Glomerular endothelial cell (primary cell): ENCODE measurements at places on chromosomes 5 and 9. TPM values are rescaled to one million over a fixed set of nuclear protein-coding genes. Genes with fewer than 3 reads are reported as not detected.

DNA sequence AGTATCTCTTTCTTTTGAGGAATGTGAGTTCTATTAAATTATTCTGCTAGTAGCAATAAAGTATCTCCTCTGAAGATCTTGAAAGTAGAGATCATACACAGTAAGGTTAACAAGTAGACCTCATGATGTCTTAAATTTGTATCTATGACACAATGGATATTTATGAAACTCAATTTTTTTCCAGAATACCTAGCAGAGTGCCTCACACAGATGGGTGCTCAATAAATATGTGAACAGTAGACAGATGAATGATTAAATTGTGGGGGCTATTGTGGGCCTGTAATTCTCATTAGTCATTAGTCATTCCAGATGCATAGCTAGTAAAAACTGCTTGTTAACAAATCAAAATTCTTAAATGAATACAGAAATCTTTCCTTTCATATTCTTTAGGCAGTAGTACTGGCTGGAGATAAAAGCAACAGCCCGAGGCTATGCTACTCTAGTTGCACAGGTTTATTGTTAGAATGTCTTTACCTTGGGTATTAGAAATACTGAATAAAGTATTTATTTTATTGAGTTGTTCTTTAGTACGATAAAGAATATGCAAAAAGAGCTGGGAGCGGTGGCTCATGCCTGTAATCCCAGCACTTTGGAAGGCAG lies 22.0 kb downstream of the CHD1 start:
- no peak for DNase-seq

DNA sequence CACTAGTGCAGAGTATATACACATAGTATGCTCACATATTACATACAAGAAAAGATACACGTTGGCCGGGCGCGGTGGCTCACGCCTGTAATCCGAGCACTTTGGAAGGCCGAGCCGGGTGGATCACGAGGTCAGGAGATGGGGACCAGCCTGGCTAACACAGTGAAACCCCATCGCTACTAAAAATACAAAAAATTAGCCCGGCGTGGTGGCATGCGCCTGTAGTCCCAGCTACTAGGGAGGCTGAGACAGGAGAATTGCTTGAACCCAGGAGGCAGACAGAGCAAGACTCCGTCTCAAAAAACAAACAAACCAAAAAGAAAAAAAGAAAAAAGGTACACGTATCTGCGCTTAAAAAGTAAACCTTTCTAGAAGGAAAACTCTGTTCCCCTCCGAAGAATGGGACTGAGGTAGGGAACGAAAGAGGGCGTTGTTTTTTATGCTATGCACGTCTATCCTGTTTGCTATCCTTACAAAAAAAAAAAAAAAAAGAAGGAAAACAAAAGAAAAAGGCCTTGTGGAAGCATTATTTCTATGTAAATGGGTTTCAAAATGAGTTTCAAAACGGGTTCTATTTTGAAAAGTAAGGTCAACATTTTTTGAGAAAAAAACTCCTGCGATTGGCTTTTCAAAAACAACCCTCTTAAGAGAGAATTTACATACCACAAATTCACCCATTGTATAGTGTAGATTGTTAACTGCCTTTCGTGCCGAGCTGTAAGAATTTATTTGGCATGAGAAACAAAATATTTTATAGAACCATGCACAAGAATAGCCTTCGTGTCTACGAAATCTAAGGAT lies 1.2 kb downstream of the AK3 start:
- peak; percentile 20 for DNase-seq

DNA sequence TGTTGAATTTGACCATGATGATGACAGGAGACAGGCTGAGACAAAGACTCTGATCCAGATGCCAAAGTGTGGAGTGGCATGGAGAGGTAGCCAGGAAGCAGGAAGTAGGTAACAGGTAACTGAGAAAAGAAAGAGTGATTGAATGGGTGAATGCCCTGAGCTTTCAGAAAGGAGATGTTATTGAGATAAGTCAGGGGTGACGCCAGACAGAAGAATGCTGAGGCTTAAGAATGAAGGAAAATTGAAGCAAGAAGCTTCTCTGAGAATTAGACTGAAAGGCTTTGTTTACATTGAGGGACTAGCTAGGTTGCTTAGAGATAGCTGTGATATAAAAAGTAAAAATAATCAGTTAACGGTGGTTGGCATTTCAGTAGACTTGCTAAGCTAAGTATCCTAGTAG lies 165.7 kb downstream of the PSAT1 start:
- DNase-seq, result no peak

GRCh38 chr9:125755340-125755739 lies 8.2 kb downstream of the PBX3 start:
- DNase-seq, result no peak

DNA sequence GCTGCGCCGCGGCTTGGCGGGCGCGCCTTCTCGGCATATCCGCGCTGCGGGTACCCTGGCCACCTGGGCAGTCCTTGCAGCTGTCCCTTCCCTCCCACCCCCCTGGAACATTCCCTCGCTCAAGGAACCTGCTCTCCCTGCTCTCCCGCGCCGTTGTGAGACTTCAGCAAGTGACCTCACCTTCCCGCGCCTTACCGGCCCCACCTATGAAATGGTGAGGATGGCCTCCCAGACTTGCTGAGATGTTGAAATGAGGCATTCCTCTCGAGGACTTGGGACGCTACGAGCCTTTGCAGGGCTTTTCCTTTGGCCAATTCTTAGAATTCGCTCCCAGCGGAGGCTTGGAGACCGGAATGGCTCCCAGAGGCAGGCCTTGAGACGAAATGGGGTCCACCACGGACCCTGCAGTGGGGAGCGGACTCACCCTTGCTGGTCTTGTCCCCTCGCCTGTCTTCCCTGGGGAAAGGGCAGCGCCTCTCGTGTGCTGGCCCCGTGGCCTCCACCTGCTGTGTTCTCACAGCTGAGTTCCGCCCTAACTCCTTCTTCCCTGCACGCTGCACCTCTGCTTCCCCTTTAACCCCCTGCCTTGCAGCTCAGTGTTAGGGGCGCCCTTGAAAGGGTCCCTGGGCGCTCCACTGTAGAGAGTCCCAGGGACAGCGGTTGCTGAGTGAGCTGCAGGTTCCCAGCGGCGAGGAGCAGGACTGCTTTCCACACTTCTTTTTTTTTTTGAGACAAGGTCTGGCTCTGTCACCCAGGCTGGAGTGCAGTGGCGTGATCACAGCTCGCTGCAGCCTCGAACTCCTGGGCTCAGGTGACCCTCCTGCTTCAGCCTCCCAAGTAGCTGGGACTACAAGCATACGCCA lies 907 bp downstream of the HMCN2 start:
- no peak for DNase-seq

DNA sequence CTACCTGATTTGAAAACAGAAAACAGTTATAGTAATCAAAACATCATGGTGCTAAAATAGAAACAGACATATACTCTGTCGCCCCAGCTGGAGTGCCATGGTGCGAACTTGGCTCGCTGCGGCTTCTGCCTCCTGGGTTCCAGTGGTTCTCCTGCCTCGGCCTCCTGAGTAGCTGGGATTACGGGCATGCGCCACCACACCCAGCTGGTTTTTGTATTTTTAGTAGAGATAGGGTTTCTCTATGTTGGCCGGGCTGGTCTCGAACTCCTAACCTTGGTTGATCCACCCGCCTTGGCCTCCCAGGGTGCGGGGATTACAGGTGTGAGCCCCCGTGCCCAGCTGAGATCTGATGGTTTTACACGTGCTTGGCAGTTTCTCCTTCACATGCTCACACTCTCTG lies 495.9 kb downstream of the ANXA1 start:
- no peak for DNase-seq

DNA sequence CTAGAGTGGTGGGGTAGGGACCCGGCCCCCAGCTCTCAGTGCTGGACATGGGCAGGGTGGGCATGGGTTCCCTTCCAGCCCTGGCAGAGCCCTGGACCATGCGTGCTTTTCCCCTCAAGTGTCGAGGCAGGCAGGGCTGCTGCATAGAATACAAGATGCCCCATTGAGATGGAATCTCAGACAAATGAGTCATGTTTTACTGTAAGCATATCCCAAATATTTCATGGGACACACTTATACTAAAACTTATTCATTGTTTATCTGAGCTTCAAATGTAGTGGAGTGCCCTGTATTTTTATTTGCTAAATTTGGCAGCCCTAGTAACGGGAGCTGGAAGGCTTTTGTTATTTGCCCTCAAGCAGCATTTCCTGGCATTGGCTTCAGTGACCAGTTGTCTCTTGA lies 3.2 kb upstream of the RNU6ATAC start:
- DNase-seq, result no peak

- DNase-seq, result no peak
Observed at GRCh38 chr9:81607593-81608288, 81.6 kb downstream of the TLE1 start.

GRCh38 chr9:4555236-4555635 lies 65.0 kb downstream of the SLC1A1 start:
- DNase-seq, result peak; percentile 77

GRCh38 chr5:140118302-140118936 lies 4.5 kb downstream of the PURA start:
- DNase-seq, result no peak

GRCh38 chr5:142981475-142981874 lies 211.3 kb downstream of the ARHGAP26 start:
- no peak for DNase-seq

DNA sequence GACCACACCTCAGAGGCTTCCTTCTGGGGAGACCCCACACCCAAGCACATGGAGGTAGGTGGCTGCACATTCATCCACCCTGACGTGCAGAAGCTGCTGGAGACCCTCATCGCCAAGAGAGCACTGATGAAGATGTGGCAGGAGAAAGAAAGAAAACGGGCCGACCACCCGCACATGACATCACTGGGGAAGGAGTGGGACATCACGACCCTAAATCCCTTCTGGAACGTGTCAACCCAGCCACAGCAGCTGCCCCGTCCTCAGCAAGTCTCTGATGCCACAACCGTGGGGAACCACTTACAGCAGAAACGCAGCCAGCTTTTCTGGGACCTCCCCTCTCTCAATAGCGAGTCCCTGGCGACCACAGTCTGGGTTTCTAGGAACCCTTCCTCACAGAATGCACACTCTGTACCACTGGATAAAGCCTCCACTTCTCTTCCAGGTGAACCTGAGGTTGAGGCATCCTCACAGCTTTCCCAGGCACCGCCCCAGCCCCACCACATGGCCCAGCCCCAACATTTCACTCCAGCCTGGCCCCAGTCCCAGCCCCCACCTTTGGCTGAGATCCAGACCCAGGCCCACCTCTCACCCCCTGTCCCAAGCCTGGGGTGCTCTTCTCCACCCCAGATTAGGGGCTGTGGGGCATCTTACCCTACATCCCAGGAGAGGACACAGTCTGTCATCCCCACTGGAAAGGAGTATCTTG lies 3.0 kb downstream of the SPATA31E1 start:
- no peak for DNase-seq

The PCDHGA7 gene
- total RNA-seq, result 3.6 and 5.3 TPM in 2 replicates

The MED27 gene
- total RNA-seq, result 19.1 and 25.4 TPM in 2 replicates

The F2RL2 gene
- 13.3 and 30.9 TPM in 2 replicates for total RNA-seq

The MAMDC4 gene
- total RNA-seq, result 1.4 and 3.4 TPM in 2 replicates

The FSD1L gene
- total RNA-seq, result 1.9 and 4.5 TPM in 2 replicates

The NR2F1-AS1 gene
- 15.1 and 23.0 TPM in 2 replicates for total RNA-seq

The TIGD6 gene
- 4.1 and 5.4 TPM in 2 replicates for total RNA-seq

The CMYA5 gene
- under 0.01 and 0.06 TPM in 2 replicates for total RNA-seq

The GFI1B gene
- not detected in 2 replicates for total RNA-seq
